ENCODE measurements at places on chromosomes 6 and 20.

GRCh38 chr6:46486181-46486580 lies 5.1 kb downstream of the RCAN2 start:
- no peak for DNase-seq

- DNase-seq = no peak
Observed at GRCh38 chr6:107956586-107957307, 1.3 kb downstream of the SEC63 start.

DNA sequence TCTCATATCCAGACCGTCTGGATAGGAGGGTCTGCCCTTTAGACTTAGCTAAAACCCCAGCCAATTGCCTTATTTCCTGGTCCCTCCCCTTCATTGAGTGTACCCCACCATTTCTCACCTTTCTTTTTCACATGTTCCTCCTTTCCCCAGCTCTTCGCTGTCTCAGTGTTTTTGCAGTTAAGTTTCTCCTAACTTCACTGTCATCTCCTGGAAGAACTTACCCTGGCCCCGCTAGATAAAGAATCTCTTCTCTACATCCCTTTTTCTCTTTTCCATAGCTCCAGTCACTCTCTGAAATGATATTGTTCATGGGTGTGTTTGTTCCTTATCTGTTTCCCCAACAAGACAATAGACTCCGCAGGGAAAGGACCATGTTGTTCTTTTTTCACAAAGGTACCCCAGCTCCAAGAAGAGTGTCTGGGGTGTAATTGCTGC lies 208.8 kb downstream of the TSHZ2 start:
- DNase-seq = no peak

GRCh38 chr6:38725414-38726183 lies 10.5 kb downstream of the DNAH8 start:
- no peak for DNase-seq

All from NCI-H460 (cell line).